ENCODE measurements at places on chromosomes 13 and 19.

GRCh38 chr13:99642841-99643240, 141.6 kb downstream of the TM9SF2 start:
- no peak for DNase-seq

DNA sequence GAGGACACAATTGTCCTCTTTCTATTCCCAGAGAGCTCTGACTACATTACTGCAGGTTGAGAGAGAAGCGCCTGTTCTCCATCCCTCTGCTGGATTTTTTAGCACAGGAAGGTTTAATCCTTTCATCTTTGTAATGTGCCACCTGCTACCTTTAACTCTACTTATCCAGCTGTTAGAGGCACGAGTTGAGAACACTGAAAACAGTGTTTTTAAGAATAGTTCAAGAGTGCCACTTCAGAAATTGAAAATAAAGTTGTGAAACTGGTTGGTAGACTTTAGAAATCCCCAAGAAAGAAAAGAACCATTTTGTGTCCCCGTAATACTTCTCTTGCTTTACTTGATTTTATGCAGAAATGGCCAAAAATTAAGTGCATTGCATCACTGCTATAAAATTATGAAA, 20.6 kb downstream of the FREM2 start:
- peak; percentile 14 for DNase-seq

- DNase-seq = no peak
These were observed 9.9 kb downstream of the SYT3 start for GRCh38 chr19:50629801-50630200.

DNA sequence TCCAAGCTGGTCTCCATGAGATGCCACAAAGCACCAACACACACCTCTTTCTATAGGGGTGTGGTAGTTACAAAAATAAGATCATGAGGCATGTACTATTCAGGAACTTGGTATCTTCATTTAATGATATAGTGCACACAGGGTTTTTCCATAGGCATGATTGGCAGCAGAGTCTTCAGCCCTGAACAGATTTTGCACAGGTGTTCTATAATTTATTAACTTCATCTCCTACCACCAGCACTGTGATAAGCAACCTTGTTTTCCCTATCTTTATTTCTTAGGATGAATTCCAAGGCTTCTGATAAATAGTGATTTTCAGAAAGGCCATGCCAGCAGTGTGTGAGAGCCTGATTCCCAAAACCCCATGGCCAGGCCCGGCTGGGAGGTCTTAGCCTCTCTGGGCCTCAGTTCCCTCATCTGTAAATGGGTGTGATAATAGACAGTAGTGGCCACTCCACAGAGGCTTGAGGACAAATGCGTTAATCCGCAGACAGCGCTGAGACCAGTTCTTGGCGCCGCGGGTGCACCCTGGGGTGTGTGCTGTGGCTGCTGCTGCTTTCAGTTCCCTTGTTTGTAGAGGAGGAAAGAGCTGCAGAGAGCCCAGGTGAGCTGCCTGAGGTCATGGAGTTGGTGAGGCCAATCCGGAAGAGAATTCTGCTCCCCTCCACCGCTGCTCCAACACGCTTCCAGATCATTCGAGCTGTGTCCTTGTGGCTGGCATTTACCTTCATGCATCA, 33.1 kb downstream of the DHRS12 start:
- no peak for DNase-seq

DNA sequence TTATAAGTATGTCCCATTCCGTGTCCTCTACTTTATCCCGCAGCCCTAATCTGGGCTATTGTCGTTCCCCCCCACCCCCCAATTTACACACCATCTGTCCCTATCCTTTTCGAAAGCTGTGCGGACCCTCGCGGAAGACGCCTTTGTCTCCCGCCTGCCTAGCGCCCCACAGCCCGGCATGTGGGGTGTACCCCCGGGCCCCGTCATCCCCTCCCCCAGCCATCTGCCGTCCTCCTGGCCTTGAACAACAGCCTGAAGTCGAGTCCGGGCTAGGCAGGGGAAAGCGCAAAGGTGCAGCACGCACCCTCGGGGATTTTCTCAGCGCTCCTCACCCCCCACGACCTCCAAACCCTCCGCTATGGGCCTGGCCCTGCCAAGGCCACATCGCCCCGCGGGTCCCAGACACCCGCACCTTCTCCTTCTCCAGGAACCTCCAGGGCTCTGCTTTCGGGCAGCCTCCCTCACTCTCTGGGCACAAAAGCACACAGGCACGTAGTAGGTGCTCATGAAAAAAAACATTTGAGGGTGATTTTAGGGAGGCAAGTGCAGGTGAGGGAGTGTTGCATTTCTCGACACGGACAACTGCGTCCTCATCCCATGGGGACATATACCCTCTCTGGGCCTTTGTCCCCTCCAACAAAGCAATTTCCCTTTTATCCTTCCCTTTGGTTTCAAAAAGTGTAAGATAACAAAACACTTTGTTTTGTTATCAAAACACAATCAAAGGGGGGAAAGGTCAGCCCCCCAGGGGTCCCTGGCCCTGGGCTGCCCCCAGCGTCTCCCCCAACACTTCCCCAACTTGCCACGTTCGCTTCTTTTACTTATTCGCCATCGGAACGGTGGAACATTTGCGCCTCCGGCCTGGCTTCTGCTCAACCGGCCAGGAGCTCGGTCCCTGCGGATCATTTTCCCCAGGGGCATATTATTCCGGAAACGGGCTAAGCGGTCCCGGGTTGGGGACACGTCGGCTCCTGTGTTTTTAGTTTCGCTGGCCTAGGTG, 16.4 kb downstream of the CCDC124 start:
- DNase-seq = no peak

DNA sequence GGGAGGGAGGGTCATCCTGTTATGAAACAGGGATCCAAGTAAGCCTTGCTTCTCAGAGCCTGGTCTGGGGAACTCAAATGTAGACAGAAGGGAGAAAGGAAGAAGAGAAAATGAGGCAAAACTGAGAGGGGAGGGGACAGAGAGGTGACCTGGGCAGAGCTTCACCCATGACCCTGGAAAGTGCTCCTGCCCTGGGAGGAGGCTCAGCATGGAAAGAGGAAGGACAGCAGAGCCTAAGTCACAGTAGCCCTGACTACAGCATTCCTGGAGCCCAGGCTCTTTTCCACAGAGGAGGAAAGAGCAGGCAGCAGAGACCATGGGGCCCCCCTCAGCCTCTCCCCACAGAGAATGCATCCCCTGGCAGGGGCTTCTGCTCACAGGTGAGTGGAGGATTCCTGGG, at the start of gene CEACAM3:
Gene CEACAM3 (plus strand): TSS at position 226 of the 400 bp plus-strand sequence. CDS start 91 bp downstream, at position 317.
- DNase-seq = no peak

DNA sequence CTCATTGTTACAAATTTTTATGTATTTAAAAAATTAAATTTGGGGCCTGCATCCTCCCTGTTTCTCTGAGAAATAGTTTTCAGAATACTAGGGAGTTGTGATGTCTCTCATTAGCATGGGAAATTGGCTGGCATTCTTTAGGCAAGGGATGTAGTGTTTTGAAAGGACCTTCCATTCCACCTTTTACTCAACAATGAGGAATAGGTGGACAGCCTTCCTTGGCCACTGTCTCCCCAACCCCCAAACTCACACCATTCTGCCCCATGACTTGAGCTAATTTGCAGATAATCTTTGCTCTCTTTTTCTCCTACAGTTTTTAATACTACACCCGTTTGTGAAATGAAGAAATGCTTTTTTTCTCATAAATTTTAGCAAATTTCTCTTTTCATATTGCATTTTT, 244.6 kb upstream of the SPRY2 start:
- DNase-seq = no peak

GRCh38 chr19:10321417-10321797, 5.6 kb upstream of the FDX2 start:
- no peak for DNase-seq

- DNase-seq = peak; percentile 73
These were observed 62.9 kb upstream of the URI1 start for GRCh38 chr19:29878973-29879654.

- no peak for DNase-seq
These were observed 8.7 kb upstream of the ZNF444 start for GRCh38 chr19:56132316-56132822.

DNA sequence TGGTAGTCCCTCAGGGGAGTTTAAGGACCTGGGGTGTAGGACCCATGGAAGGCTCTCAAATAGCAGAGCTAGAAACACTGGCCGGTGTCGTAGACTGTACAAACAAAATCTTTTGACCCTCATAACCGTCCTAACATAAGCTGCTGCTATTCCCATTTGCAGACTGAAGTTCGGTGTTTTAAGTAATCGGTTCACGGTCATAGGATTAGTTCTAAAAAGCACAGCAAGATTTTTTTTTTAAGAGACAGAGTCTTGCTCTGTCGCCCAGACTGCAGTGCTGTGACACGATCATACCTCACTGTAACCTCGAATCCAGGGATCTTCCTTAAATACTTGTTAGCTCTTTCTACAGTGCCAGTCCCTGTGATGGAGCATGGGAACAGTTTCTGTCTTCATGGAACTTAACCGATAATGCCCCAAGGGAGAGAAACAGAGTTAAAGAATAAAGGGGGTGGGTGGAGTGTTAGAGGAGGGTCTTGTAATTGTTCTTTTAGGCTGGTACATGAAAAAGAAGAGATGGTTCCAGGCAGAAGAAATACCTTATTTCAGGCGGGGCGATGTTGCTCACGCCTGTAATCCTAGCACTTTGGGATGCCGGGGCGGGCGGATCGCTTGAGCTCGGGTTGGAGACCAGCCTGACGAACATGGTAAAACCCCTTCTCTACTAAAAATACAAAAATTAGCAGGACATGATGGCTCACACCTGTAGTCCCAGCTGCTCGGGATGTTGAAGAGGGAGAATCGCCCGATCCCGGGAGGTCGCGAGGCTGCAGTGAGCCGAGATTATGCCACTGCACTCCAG, 475 bp upstream of the ZC3H4 start:
- no peak for DNase-seq

- no peak for DNase-seq
These were observed 12.9 kb upstream of the LYPD3 start for GRCh38 chr19:43478323-43478722.

- DNase-seq = no peak
These were observed 512.6 kb downstream of the KLF5 start for GRCh38 chr13:73571376-73571775.

DNA sequence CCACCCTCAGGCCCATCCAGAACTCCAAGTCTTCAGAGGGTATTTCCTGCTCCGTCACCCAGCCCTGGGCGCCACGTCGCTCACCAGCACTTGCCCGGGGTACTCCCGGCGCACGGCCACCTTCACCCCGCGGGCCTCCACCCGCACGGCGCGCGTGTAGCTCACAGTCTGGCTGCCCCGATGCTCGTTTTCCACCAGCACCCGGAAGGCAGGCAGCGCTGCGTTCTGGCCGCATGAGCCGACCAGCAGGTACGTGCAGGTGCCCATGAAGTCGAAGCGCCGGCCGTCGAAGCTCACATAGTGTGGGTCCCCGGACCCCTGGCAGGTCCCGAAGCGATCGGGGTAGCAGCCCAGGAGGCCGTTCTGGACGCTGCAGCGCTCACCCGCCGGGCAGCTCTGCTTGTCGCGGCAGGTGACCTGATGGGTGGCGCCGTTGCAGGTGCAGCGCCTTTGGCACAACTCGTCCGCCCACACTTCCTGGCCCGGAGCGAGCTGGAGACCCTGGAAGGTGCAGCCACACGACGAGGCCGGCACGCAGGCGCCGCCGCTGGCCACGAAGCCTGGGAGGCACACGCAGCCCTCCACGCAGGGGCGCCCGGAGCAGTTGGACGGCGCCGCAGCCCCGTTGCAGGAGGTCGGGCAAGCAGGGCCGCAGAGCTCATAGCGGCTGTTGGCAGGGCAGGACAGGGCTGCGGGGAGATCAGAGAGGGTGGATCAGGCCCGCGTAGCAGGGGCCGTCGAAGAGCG, 19.2 kb downstream of the FCGBP start:
- no peak for DNase-seq

- DNase-seq = no peak
These were observed 7.3 kb downstream of the PTBP1 start for GRCh38 chr19:804419-805165.

DNA sequence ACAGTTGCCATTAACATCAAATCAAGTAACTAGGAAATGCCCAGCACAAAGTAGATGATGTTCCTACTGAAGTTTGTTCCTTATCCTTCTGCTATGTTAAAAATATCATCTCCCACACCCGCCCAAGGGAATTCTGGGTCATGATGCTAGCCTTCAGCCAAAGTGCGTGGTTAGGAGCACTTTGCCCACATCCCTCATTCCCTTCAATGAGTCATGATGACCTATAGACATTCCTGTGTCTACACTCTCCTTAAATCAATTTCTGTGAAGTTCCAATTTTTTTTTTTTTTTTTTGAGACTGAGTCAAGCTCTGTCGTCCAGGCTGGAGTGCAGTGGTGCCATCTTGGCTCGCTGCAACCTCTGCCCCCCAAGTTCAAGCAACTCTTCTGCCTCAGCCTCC, 17.0 kb downstream of the RXFP2 start:
- DNase-seq = no peak

DNA sequence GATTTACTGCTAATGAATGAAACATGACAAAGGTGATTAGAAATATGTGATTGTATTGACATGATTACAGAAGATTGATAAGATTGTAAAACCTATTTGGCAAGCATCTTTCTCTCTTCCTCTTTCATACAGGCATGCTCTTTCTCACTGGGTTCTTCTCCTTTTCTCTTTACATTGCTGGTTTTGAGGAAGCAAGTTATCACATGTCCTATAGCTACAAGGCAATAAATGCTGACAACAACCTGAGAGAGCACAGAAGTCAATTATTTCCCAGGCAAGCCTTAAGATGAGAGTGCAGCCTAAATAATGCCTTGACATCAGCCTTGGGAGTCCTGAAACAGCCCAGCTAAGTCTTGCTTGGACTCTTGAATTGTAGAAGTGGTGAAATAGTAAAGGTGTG, 875.0 kb downstream of the SLITRK1 start:
- no peak for DNase-seq

GRCh38 chr19:55300886-55301458, 17.2 kb downstream of the BRSK1 start:
- DNase-seq = no peak

- DNase-seq = no peak
These were observed 13.4 kb downstream of the NCLN start for GRCh38 chr19:3198901-3199700.

- DNase-seq = peak; percentile 7
These were observed 42.7 kb downstream of the UTP14C start for GRCh38 chr13:52067237-52067636.

DNA sequence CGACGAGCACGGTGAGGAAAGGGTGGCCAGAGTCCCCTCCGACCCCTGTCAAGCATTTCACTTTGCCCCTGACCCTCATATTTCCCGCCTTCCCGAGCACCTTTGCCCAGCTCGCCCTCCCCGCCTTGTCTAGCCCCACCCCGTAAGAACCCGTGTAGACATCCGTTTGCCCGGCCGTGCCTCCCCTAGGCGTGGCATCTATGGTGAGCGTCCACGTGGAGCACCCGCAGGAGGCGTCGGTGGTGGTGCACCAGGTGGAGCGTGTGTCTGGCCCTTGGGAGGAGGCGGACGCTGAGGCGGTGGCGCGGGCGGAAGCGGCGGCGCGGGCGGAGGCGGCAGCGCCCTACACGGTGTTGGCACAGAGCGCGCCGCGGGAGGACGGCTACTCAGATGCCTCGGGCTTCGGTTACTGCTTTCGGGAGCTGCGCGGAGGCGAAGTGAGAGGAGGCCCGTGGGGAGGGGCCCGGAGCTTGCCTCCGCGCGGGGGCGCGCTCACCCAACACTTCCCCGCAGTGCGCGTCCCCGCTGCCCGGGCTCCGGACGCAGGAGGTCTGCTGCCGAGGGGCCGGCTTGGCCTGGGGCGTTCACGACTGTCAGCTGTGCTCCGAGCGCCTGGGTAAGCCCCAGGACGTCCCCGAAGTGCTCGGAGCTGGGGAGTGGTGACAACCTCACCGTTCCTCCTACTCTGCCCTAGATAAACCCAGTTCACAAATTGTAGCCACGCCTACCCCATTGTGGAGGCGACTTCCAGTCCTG, 4.2 kb downstream of the LTBP4 start:
- DNase-seq = peak; percentile 44

GRCh38 chr13:84946192-84946591, 853.0 kb downstream of the SLITRK6 start:
- DNase-seq = no peak
